GM03348 (cell line): ENCODE measurements at places on chromosomes 7 and 10.

GRCh38 chr7:73919694-73920375 lies 58.9 kb downstream of the TMEM270 start:
- no peak for DNase-seq

- peak; percentile 42 for DNase-seq
Observed at GRCh38 chr10:60182691-60183090, 207.0 kb downstream of the ANK3 start.

DNA sequence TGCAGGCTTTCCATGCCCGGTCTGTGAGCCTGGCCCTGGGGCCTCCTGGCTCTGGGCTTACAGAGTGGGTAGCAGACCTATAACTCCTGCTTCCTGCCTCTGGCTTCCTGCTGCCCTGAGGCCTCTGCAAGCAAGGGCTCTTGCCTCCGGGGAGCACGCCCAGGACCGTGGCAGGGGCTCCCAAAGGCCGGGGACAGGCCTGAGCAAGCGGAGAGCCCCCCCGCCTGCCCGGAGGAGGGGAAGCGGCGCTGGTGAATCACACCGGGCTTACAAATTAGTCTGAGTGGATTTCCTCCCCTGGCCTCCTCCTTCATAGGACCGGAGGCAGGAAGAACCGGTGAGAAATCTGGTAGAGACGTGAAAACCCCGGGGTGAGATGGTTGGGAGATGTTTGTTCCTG lies 1.5 kb upstream of the MYL10 start:
- no peak for DNase-seq

DNA sequence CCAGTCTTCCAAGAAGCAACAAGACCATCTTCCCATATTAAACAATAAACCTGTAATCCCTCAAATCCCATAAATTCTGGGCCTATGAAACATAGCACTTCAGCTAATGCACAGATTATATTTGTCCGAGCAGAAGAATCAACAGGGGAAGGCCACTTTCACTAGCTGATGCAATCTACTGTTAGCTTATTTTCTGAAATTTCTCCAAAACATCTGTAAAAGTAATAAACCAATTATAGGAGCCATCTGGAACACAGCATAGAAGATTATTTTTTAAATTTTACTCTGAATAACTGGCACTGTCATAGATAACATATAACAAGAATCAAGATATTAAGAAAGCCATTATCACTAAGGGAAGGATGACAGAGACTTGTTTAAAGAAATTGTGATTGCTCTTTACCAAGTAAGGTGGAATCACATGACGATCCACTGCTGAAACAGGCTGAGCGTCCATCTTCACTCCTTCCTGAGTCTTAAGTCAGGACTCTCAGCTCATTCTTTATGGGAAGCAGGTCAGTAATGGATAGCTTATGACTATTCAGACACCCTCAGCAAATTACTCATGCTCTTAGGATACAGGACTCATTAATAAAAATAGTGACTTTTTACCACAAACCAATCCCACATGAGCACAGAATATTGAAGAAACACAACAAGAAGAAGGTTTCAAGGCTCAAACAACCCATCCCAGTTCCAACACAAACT lies 719.5 kb downstream of the XPNPEP1 start:
- DNase-seq, result peak; percentile 16

GRCh38 chr7:41881331-41882130 lies 178.6 kb upstream of the INHBA start:
- no peak for DNase-seq

DNA sequence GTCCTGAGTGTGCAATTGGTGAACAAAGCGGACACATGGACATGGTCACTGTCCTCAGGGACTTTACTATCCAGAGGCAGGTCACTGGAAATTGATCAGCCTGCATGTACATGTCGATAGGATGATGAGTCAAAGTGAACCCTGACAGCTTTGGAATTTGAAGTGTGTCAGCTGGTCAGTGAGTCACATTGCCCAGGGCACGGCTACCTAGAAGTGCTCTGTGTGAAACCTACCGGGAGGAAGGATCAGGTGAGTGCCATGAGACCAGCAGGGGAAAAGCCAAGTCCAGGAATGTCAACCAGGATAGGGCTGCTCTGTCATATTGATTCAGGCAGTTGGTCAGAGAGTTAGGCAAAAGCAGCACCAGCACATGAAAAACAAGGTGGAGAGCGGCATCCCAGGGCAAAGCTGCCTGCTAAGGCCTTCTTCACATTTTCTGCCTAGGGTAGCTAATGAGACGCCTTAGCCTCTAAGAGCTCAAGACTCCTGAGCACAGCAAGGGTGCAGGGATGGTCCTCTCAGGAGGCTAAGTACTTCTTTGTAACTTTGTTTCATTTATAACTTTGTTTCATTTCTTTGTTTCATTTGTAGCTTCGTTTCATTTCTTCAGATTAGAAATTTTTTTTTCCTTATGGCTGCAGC lies 19.4 kb upstream of the PDCD4 start:
- no peak for DNase-seq

DNA sequence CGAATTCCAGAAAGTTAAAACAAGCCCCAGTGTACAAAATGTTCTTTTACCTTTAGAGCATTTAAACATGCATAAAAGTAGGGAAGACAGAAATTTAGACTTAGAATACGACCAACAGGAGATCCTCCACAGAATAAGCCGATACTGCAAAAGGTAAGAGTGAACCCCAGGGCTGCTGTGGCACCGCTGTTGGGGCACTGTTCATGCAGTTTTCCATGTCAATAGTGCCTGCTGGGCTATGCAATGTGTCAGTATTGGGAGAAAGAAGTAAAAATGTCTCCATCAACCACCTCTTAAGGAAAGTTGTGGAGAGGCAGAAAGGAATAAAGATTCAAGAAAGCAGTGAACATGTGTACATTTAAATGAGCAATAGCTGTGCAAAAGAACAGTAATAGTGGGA lies 326.5 kb upstream of the SEMA3C start:
- DNase-seq, result no peak

DNA sequence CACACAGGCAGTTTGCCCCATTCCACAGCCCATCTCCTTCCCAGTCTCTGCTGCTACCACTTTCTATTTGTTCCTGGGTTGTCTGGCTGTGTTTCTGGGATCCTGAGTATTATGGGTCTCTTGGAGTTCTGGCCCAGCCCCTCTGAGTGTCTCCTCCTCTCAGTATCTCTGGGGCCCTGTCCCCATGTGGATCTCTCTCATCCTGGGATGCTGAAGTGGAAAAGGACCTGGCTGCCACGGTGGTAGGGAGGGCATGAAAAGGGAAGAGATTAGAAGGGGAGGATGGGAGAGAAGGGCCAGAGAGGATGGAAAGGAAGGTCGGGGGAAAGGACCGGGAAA lies 54.5 kb upstream of the LBX1 start:
- DNase-seq, result no peak

DNA sequence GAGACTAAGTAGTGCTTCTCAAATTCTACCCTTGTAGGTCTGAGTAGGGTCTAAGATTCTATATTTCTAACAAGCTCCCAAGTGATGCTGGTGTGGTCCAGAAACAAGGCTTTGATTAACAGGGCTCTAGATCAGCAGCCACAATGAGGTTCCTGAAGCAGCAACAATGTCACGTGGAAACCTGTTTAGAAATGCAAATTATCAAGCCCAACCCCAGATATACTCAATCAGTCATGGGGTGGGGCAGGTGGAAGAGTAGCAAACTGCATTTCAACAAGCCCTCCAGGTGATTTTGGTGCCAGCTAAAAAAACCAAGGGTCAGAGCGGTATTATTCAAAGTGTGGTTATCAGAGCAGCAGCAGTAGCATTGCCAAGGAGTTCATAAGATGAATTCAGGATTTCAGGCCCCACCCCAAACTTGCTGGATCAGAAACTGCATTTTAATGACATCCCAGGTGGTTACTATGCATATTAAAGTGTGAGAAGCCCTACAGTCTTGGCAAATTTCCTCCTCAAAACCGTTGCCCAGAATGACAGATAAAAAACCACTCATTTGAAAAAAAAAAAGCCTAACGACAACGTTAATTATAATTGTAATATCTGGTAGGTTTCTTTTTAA lies 199.2 kb downstream of the AHR start:
- DNase-seq, result no peak

GRCh38 chr10:106525835-106526234 lies 638.7 kb downstream of the SORCS1 start:
- no peak for DNase-seq

GRCh38 chr10:77566236-77566635 lies 71.4 kb downstream of the KCNMA1 start:
- DNase-seq, result no peak

- DNase-seq, result no peak
Observed at GRCh38 chr7:104497379-104497967, 169.1 kb downstream of the LHFPL3 start.

- DNase-seq, result no peak
Observed at GRCh38 chr10:60352105-60352504, 37.6 kb downstream of the ANK3 start.

- DNase-seq, result no peak
Observed at GRCh38 chr10:73857446-73857845, 16.9 kb downstream of the CAMK2G start.

GRCh38 chr7:113664867-113665266 lies 253.9 kb downstream of the PPP1R3A start:
- no peak for DNase-seq
